ENCODE measurements at places on chromosomes 5 and 9. TPM values are rescaled to one million over a fixed set of nuclear protein-coding genes. Genes with fewer than 3 reads are reported as not detected.

- peaks cover 42% of the 10 kb centered on the region for H3K4me1 ChIP-seq
- peak overlapping the region; percentile 96 for H3K27ac ChIP-seq
- DNase-seq = no peak
- H3K36me3 ChIP-seq = peaks cover 13% of the 10 kb centered on the region
- peaks cover 3% of the 10 kb centered on the region for H3K27me3 ChIP-seq
Measured at GRCh38 chr5:81300921-81301270, 491 bp upstream of the ZCCHC9 start.

DNA sequence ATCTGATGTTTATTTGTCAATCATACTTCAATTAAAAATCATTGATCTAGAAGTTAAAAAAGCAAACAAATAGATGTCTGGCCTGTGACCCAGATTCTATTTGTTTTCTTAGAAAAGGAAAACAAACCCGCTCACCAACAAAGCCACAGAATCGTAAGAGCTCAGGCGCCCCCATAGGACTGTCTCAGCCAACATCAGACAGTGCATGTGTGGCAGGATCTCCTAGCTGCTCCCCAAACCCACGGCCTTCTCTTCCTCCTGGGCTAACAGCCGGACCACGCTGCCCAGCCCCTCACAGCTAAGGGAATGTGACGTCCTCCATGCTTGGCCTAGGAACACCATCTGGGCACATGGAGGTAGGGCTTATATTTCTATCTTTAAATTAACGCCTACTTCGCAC lies 19.4 kb downstream of the OR2Y1 start:
- H3K27ac ChIP-seq = no peak overlapping the region
- no peak overlapping the region for H3K4me3 ChIP-seq
- no peak for DNase-seq
- H3K36me3 ChIP-seq = no peaks in the 10 kb centered on the region
- peaks cover 2% of the 10 kb centered on the region for H3K27me3 ChIP-seq

The AQP7 gene
- not detected for total RNA-seq

The FYB1 gene
- 1.5 TPM for total RNA-seq

The BTNL3 gene
- total RNA-seq = not detected

All from HFFc6 (cell line).